Activated naive CD8-positive, alpha-beta T cell treated with anti-CD3 and anti-CD28 coated beads for 36 hours (primary cell): ENCODE measurements at places on chromosomes 7 and 10.

- DNase-seq, result no peak
These were observed 89.4 kb downstream of the FAS start for GRCh38 chr10:89079961-89080360.

GRCh38 chr10:114157912-114158311, 16.1 kb downstream of the CCDC186 start:
- no peak for DNase-seq

DNA sequence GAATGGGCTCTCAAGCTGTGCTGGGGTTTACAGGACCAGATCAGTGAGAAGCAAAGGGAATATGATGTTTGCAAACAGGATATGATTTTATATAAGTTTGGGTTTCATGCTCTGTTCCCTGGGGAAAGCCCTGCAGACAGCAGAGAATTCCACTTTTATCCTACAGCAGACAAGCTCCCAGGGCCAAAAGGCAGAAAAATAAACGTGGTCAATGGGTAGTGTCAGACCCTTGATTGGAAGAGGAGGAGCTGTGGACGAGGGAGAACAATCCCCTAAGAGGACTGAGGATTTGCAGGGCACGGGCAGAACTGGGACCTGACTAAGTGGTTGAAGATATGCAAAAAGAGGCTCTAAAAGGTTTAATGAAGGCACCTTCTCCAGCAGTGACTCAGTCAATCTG, 275.3 kb downstream of the HDAC9 start:
- DNase-seq, result no peak

GRCh38 chr10:3750006-3750816, 34.8 kb downstream of the KLF6 start:
- no peak for DNase-seq

DNA sequence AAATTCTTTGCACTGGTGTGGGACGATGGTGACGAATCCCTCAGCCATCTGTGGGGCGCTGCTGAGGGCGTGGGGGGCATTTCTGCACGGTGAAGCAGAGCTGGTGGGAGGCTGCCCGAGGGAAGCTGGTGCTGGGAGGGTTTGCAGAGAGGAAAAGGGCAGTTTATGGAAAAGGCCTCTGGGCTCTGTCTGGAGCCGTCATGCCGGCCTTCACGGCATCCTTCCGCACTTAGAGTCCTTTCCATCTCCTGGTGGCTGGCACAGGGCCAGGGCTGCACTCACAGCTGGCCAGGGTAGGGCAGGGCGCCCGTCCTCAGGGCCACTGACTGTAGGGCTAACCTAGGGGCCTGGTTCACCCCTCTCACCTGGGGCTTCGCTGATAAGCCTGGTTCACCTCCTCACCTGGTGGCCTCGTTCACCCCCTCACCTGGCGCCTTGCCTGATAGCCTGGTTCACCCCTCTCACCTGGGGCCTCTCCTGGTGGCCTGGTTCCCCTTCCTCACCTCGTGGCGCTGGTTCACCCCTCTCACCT, 598 bp upstream of the AMZ1 start:
- DNase-seq, result no peak
